ENCODE measurements at places on chromosomes 7 and 10.
A peak's percentile ranks its signal among the peaks of the same experiment; 100 is the strongest.

DNA sequence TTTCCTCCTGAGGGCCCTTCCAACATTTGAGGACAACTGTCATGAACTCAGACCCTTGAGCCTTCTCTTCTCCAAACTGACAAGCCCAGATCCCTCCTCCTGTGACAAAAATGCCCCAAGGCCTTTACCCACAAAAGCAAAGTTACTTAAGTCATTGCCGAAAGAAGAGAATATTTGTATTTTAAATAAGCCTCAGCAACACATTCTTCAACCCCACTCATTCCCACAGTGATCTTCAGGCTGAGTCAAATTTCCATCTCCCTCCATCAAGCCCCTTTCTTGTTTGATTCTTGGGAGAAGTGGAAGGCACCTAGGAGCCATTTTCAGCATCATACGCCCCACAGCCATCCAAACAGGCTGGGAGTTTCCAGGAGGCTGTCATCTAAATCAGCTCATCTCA is 150.8 kb upstream of the PDE1C start:
- DNase-seq, result no peak

GRCh38 chr7:81482600-81483186 is 287.2 kb downstream of the HGF start:
- no peak for DNase-seq

DNA sequence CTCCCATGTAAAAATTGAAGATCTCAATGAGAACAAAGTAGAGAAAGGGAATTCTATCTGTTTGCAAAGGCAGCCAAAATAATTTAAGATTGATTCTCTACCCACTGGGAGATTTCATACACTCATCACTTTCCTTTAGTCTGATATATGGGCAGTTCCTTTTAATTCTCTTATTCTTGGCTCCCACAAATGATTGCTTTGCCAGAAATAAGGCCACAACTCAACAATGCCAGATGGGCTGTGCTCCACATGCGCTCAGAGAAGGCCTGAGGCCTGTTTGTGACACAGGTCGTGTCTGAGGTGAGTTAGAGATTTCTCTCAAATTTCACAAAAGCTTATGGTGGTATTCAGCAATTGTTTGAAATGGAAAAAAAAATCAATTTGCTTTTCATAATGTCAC is 501.9 kb upstream of the SEMA3D start:
- no peak for DNase-seq

DNA sequence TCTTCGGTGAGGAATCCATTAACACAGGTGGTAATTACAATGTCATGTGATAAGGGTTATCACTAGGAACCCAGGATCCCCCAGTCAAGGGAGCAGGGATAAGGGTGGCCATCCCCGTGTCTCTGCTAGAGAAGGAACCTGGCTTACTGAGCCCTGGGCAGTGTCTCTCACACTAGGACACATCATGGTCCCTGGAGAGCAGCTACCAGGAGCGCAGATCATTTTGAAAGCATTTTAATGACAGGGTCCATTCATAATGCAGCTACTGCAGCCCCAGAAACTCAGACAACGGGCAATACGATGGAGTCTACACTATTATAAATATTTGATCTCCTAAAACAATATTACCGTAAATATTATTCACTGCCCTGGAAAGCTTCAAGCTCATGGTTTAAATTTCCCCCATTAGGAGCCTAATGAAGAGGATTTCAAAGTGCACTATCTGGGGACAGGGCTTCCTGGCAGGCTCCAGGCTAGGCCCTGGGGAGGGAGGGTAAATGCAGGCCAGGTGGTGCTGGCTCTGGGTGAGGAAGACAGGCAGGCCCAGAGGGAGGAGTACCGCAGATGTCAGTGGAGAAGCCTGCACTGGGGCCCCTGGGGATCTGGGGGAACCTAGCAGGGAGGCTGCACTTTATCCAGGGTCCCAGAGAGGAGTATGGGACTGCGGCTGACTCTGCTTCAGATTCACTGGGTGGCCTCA is 52.6 kb upstream of the LOXL4 start:
- no peak for DNase-seq

DNA sequence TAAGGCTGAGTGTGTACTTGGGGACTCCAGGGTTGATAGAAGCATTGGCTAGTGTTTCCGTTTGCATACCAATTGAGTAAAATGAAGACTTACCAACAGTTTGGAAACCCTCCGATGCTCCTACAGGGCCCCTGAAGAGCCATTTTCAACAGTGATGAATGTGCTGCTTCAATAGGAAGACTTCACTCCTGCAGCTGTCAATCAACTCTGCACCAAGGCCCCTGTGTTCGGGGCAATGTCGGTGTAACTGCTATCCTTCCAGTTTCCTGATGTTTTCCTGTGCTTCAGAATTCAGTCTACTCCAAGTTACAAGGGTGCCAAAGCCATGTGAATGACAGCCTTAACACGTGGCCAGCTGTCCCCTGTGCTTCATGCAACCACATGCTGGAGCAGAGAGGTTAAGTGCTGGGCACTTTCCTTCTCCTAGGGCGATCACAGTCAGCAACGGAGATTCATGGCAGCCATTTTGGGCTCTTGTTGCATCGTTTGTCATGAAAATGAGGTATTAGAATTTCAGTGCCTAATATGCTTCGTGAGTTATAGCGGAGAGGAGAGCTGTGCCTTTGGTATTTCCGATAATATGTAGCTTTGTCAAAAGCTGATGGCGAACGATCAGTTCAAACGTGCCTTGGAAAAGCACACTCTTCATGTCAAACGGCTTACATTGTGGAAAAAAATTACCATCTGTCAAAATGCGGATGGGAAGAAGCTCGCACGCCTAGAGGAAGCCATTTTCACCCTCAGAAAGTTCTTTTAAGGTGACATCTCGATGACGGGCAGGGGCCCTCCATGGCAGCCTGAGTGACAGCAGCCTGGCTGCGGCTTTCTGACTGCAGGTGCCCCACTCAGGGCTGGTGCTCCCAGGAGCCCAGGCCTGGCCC is 287.8 kb downstream of the ACTR3B start:
- no peak for DNase-seq

GRCh38 chr7:67554986-67555385 is 558.4 kb downstream of the TYW1 start:
- DNase-seq, result no peak

- no peak for DNase-seq
Observed at GRCh38 chr10:43980715-43981114, 332.0 kb upstream of the ZNF32 start.

GRCh38 chr10:6208799-6209235 is 6.1 kb downstream of the PFKFB3 start:
- DNase-seq, result no peak

- DNase-seq, result no peak
Observed at GRCh38 chr7:37290731-37291130, 157.9 kb downstream of the ELMO1 start.

DNA sequence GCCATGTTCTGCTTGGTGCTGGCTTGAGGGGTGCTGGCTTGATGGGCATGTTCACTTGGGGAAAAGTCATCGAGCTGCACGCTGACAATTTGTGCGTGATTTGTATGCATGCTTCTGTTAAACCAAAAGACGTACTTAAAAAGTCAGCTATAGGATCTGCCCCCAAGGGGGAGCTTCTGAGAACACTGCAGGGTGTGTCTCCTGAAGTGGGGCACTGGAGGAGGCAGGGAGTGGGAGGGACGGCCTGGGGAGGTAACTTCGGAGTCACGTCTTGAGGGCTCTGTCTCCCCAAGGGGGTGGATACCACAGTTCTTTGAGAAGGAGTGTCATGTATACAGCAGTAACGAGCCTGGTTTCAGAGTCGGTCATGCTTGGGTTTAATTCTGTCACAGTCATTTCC is 406.5 kb downstream of the PLXNA4 start:
- DNase-seq, result no peak

GRCh38 chr7:80643336-80643915 is 5.0 kb downstream of the CD36 start:
- DNase-seq, result no peak

GRCh38 chr7:115319541-115319940 is 397.6 kb downstream of the MDFIC start:
- DNase-seq, result no peak

GRCh38 chr10:32234471-32234870 is 112.5 kb downstream of the EPC1 start:
- no peak for DNase-seq

GRCh38 chr10:132670546-132671227 is 115.3 kb downstream of the NKX6-2 start:
- no peak for DNase-seq

DNA sequence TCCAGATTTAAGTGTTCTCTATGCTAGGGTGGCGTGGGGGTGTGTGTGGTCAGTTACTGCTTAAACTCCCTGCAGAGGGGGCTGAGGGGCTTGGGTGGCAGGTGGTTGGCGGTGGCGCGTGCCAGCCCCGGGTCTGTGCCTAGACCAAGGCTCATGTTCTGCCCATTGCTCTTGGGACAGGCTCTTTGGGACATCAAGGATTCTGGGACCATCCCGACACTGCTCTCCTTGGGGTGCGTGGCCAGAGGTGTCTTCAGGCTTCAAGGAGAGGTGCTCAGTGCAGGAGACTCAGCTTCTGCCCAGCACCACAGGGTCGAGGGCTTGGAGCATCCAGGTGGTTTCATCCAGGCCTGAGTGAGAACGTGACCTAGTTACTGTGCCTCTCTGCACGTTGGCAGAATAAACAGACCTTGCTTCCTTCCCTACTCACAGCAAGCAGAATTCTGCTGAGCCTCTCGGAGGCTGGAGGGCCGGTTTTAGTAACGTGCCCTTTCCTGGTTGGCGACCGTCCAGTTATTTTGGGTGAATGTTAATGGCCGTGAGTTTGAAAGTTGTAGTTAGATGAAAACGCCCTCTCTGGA is 39.9 kb downstream of the CAMK1D start:
- no peak for DNase-seq

DNA sequence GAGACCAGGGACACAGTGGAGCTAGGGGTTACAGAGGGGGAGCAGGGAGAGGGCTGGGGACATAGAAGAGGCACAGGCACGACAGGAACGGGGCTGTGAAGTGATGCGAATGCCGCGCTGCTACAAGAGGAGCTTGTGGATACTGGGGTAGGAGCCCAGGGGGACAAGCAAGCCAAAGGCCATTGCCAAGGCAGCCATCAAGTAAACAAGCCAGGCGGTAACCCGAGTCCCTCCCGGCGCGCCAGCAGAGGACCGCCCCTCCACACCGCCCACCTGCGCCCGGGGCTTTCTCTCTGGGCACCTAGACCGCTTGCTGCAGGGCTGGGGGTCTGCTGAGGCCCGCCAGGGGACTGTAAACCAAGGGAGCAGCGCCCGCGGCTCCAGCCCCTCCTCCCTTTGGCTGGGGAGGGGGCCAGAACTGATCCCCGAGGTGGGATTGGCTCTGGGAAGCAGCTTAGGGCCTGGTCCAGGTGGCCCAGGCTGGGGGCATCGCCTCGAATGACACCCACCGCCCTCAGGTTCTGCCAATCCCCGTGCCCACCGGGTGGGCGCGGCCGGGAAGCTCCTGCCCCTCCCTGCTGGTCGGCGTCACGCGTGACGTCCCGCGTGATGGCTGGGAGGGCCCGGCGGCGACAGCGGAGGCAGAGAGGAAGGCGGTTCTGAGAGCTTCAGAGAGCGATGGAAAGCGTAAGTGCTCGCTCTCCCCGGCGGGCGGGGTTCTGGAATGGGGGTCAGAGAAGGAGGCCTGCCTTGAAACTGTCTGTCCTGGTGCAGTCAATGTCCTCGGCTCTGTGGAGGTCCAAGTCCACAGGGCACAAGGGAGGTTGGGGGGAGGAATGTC is 982 bp downstream of the SFXN3 start:
- DNase-seq, result peak; percentile 89

DNA sequence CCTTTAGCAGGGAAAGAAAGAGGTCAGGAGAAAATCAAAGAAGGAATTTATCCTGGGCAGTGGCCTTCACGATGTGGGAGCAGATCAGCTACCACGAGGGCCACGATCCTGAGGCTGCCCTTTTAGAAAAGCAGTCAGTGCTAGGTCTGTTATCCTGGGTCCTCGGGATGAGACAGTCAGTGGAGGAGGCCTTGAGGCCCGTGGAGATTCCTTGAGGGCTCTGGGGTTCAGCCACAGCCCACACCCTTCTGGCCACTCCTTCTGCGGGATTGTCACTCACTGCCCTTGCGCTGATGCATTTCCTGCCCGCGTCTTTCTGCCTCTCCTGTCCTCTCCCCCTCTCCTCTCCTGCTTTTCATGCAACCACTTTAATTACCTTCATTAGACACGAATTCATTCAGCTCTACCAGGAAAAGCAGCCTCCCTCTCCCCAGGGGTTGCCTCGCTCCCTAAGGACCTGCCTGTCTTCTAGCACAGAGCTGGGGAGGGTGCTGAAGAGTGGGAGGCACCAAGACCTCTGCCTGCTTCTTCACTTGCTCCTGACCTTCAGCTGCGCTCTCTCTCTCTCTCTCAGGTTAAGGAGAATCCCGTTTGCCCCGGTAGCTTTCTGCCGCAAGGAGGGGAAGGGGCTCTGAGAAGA is 42.6 kb upstream of the LRRC4 start:
- no peak for DNase-seq

GRCh38 chr7:5773661-5774086 is 7.8 kb downstream of the RNF216 start:
- DNase-seq, result peak; percentile 50

GRCh38 chr7:10706875-10707493 is 266.7 kb upstream of the PHF14 start:
- no peak for DNase-seq

- no peak for DNase-seq
Observed at GRCh38 chr7:28773423-28774145, 184.5 kb downstream of the TRIL start.

DNA sequence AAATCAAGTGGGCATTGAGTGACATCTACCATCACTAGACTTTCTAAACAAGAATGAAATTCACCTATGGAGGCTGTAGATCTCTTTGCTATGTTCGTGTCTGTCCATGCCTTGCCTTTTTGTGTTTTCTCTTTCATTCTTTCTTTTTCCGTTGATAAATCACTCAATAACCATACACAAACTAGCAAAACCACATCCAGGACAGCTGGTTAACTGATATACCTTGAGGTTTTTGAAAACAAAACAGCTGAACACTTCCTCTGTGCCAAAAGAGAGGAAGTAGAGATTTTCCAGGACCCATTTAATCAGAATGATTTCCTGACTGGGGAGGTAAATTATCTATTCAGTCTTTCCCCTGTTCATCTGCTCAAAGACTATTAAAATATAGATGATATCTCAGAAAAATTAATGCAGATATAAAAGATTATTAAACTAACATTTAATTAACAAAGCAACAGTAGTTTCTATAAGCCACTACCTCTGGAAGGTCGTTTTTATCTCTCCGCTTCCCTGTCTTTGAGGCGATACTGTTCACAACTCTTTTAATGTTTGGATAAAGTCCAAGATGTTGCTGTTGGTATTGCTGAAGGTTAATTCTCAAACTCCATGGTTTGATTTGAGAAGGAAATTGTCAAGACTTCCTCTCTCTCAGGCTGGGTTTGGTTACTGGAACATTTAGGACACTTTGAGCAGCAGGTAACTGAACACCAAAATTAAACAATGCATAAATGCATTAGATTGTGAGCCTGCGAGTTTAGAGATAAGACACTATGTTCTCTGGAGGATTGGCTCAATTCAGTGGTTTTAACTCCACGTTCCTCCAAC is 24.4 kb upstream of the C10orf67 start:
- DNase-seq, result no peak

DNA sequence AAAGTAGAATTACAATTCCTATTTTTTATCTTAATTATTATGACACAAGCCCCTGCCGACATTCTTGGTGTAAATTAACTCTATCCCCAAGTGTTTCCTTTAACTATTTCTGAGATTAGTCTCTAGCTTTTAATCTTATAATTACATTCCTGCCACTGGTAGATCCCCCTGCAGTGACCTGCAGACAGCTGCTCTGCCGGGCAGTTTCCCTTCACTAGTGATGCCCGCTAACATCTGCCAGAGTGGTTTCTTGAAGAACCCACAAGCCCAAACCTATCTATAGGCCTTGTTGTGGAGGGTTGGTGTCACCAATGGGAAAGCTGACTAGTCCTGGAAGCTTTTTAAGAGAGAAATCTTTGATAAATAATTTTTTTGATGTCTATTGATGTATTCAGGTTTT is 50.0 kb downstream of the ADAM22 start:
- no peak for DNase-seq

Measured in hepatocyte (in vitro differentiated cells).